ENCODE measurements at places on chromosomes 16 and 17.

DNA sequence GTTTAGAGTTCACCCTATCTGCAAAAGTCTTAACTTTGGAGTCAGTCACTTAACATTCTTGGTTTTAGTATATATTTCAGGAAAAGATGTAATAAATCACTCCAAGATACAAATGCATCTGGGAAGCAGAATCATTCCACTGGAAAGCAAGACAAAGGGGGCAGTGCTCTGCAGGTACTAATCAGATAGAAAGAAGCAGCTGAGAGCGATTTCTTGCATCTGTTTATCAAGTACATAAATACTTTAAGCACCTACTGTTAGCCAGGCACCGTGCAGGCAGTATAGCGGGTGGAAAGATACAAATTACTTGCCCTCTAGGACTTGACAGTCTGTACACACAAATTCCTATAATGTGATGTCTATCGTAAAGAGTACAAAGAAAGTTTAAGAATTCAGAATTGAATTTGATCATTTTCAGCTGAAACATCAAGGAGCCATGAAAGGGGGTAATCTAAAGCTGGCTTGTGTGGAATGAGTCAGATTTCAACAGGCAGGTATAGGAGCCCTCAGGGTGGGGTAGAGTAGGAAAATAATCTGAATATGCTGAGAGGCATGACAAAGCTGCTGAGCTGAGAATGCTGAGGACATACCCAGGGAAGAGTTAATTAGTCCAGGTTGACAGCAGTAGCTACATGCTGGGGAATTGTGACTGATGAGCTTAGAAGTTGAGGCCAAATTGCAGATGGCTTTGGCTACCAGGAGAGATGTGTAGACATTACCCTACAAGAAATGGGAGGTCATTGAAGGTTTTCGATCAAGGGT, 110.2 kb downstream of the CA10 start:
- DNase-seq: no peak

- DNase-seq: no peak
Observed at GRCh38 chr17:77631307-77631706, 327.2 kb upstream of the TNRC6C start.

DNA sequence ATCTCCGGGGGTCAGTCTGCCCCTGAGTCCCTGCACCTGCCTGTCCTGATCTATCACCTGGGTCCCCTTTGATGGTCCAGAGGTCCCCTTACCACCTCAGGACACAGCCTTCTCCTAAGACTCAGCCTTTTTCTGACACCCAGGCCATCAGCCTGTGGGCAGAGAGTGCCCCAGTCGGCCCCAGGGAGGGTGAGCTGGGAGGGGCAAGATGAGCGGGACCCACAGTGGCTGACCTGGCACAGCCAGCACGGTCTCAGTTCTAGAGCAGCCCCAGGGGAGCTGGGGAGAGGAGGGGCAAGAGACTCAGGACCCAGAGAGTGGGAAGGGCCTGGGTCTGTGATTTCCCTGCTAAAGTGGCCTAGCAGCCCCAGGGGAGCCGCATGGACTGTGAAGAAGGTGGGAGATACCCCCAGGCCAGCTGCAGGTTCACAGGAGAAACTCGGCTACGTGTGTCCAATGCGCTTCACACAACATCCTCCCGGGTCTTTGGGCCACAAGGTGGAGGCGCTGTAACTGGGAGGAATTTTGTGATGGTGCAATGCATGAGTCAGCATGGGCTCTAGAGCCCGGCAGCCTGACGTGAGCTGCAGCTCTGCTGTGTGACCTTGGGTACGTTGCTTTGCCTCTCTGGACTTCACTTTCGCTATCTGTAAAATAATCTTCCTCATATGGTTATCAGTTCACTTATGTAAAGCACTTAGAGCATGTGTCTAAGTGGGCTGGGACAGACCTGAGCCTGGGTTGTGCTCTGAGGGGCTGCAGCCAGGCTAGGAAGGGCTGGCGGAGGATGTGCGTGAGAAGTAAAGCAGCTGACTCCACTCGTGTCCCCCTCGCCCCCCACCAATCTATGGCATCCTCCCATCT, 67.2 kb upstream of the LHX1 start:
- no peak for DNase-seq

- no peak for DNase-seq
Observed at GRCh38 chr17:15377200-15377599, 35.8 kb upstream of the TEKT3 start.

DNA sequence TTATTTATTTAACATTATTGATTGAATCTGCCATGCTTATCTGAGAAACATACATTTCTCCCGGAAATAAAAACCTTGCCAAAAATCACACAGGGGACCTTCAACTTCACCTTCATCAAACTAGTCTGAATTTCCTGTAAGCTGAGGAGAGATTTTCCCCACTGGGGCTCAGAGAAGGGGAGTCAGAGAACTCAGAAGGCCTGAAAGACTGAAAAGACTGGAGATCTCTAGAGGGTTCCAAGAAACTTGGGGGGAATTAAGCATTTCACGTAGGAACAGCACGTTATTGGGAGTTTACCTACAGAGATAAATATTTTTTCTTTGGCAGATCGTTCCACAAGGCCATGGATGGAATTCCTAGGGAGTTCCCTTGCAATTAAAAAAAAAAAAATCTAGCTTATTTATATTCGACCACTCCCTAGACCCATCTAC, 528 bp upstream of the NOL11 start:
- DNase-seq: no peak

DNA sequence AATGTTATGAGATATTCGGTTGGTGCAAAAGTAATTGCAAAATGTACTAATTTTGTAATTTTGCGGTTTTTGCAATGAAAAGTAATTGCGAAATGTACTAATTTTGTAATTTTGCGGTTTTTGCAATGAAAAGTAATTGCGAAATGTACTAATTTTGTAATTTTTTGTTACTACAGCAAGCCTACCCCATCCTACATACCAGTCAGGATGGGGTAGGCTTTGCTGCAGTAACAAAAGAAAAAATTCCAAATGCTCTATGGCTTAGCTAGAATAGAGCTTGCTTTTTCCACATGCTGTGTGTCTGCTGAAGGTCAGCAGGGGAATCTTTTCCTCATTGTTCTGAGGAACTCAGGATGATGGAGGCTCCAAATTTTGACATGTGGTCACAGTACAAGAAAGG, 83.3 kb upstream of the GPRC5B start:
- no peak for DNase-seq

DNA sequence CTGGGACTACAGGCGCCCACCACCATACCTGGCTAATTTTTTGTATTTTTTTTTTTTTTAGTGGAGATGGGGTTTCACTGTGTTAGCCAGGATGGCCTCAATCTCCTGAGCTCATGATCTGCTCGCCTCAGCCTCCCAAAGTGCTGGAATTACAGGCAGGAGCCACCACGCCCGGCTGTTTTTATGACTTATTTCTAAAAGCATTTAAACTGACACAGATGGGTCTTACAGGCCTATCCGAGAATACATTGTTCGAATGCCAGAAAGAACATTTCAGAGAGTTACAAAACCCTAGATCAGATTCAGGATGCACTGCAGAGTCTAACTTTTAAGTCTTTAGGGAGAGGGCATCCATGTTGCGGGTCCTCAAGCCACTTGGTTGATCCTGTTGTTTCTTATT, 234.7 kb upstream of the MAF start:
- DNase-seq: no peak

- no peak for DNase-seq
Observed at GRCh38 chr16:24635900-24636610, 93.4 kb upstream of the TNRC6A start.

- DNase-seq: no peak
Observed at GRCh38 chr16:73289232-73289631, 241.3 kb upstream of the ZFHX3 start.

GRCh38 chr16:83774066-83774465, 33.7 kb upstream of the HSBP1 start:
- no peak for DNase-seq

DNA sequence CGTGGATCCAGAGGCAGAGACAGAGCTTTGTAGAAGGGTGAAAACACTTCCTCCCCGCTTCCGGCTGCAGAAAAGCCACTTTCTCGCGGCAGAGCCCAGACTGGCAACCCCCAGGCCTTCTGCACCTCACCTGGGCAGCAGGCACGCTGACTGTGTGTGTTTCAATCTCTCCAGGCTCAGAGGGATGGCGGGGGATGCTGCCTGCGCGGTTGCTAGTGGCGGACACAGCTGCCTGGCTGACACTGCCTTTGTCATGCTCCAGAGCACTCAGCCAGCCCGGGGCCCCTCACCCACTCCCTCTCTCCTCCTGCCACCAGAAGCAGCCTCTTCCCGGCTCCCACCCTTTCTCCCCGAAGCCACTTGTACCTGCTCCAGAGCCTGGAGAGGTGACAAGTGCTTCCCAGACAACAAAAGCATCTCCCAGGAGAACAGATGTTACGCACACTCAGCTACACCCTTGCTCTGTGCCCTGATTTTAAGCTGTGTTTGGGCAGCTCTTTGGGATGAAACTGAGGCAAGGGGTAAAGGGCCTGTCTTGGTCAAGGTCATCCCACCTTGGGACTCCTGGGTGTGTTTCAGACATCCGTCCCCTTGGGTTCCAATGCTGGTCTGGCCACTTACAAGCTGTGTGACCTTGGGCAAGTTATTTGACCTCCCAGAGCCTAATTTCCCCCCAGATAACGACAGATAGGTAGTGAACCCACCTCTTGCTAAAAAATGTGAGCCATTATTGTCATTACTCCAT, 9.2 kb upstream of the GLIS2 start:
- no peak for DNase-seq

DNA sequence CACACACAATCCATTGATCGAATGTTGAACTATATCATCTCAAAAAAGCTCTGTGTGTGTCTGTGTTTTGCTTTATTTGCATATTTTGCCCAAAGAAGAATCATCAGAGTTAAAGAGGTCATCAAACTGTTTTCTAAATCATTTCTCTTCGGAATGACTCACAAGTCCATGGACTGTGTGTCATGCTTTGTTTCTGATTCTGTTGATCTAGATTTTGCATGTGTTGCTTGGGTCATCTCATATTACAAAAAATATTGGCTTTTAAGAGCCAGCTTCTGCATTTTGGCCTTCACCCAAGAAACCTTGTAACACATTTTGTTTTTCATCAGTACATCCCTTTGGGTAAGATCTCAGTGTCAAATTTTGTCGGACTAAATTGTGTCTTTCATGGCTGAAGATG, 471.2 kb upstream of the HSBP1 start:
- no peak for DNase-seq

DNA sequence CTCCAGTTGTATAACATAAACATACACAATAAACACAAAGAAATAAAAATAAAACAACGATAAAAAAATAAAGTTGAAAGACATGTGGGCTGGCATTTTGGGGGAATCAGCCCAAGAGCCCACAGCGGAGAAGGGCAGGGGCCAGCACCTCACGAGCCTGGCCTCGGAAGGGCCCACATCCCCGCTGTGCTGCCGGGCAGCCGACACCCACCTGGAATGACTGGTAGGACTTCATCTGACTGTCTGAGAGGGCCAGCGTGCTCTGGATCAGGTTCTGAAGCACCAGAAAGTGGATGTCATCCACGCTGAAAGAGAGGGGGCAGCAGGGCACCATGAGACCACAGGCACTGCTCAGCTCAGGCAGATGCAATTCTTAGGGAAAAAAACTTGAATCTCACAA, 73.5 kb downstream of the GTF3C1 start:
- no peak for DNase-seq

DNA sequence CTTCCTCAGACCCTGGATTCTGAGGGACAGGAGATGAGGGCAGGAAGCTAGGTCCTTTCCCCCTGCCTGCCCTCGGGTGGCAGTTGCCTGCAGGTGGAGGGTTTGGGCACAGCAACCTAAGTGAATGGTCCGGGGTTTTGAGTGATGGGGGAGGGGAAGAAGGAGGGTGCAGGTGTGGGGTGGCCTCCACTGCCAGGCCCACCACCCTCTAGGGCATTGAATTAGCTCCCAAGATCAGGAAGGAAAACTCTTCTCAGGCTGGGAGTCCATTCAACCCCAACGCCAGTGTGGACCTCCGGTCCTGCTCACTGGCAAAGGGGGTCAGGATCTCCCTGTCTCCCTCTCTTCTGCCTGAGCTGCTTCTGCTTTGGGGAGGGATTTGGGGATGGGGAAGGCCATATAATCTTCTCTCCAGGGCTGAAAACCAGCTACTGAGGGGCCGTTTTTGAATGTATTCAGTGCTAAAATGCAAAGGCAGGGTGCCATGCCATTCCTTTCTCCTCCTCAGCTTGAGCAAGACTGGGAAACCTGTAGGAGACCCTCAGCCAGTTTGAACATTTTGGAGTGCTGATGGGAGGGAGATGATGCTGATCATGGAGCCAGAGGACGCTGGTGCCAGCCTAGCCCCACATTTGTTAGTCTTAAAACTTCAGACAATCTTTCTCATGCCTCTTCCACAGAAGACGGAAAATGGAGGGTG, 18.8 kb downstream of the GRB7 start:
- no peak for DNase-seq

DNA sequence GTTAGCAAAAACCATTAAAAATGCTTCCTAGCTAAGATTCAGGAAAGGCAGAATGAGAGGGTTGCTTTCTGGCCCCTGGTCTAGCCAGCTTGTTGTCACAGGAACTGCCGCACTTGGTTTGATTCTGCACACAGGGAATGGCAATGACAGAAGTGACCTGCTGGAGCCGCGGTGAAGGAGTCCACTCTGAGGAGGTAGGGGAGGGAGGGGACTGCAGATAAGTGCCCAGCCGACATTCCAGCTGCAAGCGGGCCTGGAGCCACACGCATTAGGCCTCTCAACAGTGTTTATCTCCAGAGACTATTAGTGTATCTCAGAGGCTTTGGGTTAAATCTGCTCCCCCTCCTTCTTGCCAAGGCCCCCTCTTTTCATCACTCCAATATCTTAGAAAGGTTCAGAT, 38.6 kb downstream of the CDRT15 start:
- DNase-seq: peak; percentile 64

GRCh38 chr17:57276621-57277020, 20.3 kb downstream of the MSI2 start:
- no peak for DNase-seq

DNA sequence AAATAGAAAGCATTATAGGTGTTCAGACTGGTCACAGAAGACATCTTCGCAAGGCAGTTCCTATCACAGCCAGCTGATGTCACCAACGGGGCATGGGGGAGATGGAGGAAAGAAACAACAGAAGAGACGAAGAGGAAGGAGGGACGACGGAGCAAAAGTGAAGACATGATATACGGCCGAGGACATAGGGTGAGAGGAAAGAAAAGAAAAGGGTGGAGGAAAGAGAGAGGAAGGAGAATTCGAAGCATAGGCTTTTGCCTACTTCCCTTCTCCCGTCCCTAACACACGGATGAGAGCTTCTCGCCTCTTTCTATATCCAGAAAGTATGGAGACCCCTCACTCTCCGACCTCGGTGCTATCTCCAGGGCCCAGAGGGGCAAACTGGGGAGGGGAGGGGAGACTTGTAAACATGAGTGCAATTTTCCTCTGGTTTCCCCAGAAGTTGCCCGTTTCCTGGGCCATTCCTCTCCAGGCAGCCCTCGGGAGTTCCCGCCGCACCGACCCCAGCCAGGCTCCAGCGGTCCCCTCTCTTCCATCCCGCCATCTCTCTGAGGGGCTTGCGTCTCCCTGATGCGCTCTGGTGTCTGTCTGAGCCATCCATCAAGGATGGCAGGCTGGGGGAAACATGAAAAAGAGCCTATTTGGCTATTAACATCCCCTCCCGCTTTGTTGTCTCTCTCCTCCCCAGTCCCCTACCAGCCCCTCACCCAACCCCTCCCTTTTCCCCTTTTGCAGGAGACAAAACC, 26.0 kb downstream of the COPZ2 start:
- DNase-seq: no peak
